ENCODE measurements at places on chromosomes 7 and 10. TPM values are rescaled to one million over a fixed set of nuclear protein-coding genes. Genes with fewer than 3 reads are reported as not detected.

Gene SLC25A13
- total RNA-seq: 13.5 TPM

Gene TFPI2
- total RNA-seq: 34.9 TPM

Gene LBX1
- total RNA-seq: not detected

Gene AGAP9
- 2.7 TPM for total RNA-seq

Gene ZNF316
- 13.0 TPM for total RNA-seq

Gene NPC1L1
- not detected for total RNA-seq

Gene VKORC1L1
- total RNA-seq: 51.6 TPM

Gene ZNF37A
- total RNA-seq: 10.4 TPM

Gene TMEM184A
- 2.6 TPM for total RNA-seq
